ENCODE measurements at places on chromosomes 6 and 20.

DNA sequence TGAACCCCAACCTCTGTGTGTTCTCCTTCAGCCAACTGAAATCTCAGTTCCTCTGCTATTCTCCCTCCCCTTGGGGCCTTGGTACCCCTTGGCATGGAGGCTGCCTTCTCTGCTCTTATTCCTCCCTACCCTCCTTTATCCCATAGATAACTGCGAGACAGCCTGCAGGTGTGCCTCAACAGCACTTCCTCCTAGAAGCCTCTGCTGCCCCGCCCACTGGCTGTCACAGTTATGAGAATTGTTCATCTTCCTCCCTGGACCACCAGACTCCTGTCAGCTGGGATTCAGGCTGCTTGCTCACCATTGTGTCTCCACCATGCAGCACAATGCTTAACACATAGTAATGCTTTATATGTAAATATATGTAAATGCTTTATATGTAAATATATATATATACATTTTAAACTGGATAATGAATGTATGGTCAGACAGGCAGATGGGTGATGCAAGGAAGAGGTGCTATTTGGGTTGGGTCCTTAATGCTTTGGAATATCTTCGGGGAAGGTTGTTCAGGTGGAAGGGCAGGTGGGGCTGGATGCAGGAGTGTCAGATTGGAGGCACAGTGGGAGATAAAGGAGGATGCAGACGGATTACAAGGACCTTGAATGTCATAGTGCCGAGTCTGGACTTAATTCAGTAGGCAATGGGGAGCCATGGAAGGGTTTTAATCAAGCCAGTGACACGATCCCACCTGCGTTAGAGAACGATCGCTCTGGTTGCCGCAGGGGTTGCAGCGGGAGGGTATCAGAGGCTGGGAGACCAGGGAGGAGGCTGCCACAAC lies 4.9 kb downstream of the CDH22 start:
- DNase-seq = no peak

DNA sequence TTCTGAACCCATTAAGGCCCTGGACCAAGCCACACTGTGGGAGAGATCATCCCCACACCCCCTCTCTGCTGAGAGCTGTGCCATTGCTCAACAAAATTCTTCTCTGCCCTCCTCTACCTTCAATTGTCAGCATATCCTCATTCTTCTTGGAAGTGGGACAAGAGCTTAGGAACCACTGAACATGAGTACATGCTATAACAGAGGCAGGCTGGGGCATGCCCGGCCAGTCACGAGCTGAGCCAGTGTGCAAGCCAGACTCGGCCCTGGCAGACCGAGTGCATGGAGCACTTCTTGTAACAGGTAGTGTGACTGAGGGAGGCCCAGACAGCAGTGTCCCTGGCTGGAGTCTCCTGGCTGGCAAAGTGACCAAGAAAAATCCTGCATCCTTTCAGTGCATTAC lies 149.2 kb downstream of the MOXD1 start:
- DNase-seq = no peak

DNA sequence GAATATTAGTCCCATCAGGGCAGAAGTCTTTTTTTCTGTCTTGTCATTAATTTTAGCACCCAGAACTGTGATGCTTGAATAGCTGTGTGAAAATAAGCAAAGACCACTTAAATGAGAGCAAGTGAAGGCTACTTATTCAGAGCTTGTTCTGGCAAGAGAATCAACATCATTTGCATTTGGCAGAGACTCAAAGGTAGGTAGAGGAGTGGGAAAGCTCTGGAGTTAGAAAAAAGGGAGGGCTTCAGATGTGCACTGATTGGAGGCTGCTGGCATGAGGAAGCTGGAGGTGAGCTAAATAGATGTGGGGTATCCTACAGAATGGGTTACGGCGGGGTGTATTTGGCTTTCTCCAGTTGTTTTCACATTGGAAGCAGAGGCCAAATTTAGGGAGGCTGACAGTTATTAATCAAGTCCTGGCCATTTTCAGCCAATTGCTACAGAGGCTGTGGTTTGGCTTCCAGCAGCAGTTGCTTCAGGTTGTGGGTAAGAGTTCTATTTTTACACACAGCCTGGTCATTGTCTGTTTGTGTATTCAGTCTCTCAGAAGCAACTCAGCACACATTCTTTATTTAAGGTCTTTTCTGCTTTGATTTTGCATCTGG lies 254.3 kb downstream of the BTBD3 start:
- no peak for DNase-seq

GRCh38 chr6:79076782-79077641 lies 1.0 kb downstream of the PHIP start:
- peak; percentile 95 for DNase-seq

DNA sequence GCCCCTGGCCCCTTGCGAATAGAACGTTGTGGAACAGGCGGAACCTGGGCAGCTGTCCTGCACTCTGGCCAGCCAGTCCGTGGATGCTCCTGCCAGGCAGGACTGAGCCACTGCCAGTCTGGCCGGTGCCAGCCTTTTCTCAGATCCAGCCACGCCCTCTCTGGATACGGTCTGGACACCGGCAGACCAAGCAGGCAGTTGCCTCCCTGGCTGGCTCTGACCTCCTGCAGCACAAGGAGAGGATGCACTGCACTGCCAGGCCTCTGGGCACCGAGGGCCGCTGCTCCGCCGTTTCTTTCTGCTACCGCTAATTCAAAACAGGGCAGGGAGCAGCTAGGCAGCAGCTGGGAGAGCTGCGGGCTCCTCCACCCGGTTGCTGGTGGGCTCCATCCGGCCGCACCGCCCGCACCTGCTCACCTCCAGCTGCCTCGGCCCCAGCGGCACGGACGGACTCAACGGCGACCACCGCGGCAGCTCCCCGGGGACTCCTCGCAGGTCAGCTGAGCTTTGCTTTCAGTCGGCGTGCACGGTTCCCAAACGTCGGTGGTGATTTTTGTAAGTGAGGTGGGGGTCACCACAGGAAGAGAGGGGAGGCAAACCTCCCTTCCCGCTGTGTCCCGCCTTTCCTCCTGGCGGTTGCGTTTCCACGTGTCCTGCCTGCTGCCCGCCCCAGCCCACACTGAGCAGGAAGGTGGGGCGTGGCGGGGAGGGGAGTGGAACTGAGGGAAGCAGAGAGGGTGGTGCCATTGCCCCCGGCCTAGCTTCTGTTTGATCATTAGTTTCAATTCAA lies 30.3 kb upstream of the AFDN start:
- no peak for DNase-seq

DNA sequence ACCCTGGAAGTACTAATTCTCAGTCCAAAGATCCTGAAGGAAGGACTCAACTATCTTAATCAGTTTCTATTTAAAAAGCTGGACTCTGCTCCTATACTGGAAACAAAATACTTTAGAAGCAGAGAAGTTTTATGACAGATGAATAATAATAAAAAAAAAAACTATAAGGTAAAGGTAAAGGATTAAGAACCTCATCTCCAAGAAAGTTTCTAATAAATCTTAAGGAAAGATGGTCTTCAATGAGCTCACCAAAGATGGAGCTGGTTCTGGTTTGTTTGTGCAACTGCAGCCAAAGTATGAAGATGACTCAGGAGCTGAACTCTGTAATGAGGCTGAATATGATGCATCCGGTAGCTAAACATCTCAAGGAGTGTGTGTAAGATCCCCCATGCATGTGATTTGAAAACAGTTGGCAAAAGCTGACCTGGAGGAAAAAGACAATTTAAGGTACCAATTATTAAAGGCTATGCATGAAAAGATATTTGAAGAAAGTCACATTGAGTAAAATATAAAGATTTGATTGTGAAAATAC lies 25.2 kb downstream of the MED23 start:
- DNase-seq = no peak

Data from endodermal cell (in vitro differentiated cells).